ENCODE measurements at places on chromosomes 7 and 10.

GRCh38 chr7:121909716-121910345 is 36.9 kb downstream of the PTPRZ1 start:
- DNase-seq: no peak

- no peak for DNase-seq
These were observed 34.4 kb downstream of the WIPF3 start for GRCh38 chr7:29840701-29841100.

DNA sequence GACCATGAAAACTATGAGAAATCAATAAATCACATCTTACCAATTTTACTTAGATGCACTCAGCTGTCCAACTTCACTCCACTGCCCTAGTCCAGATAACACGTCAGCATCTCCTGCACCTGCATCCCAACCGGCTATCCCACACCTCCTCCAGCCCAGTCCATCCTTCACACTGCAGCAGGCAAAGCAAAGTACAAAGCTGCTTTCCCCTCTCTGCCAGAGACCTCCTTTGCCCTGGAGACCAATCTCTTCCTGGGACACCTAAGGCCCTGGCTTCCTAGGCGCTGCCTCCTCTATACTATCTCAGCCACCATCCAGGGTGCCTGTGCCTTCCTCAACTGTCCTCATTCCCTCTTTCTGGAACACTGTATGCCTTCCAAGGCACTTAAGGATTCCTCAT is 90.3 kb upstream of the DDC start:
- DNase-seq: no peak

- DNase-seq: peak; percentile 35
These were observed 226.4 kb upstream of the KLF14 start for GRCh38 chr7:130960208-130960988.

- DNase-seq: no peak
These were observed 33.5 kb upstream of the SFTPD start for GRCh38 chr10:79982362-79982800.

DNA sequence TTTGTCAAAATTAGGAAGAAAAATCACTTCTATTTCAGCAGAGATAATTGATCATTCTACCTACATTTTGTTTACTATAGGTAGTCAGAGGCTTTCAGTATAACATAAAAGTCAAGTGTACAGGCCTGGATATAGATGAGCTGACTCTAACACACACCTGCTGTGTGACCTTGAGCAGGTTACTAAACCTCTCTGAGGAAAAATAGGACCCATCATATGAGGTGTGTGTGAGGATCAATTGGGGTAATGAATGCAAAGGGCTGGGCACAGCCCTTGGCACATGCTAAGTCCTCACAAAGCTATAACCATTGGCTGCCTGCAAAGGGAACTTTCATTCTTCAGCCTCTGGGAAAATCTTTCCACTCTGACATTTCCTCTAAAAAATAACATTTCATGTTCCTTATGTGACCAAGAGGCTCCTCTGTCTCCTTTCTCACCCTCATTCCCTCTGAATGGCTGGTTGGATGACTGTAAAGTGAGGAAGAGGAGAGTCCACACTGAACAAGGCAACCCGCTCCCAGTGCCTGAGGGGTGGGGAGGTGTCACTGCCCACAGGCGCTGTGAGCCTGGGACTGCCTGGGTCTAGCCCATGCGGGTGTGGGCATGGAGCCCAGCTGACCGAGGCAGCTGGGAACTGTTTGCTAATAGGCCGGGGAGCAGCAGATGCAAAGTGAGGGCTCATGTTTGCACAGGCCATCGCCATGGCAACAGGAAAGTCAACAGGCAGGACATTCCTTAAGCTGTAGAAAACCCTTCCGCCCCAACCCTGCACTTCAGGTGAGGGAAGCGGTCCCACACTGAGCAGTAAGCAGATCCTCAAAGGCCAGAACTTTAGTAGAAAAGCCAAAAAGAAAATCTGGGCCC is 36.8 kb downstream of the MYOF start:
- DNase-seq: no peak

- no peak for DNase-seq
These were observed 255.1 kb upstream of the MKLN1 start for GRCh38 chr7:131072505-131073091.

- no peak for DNase-seq
These were observed 100.1 kb upstream of the PTN start for GRCh38 chr7:137443616-137444015.

GRCh38 chr10:60820093-60820754 is 41.9 kb downstream of the CDK1 start:
- DNase-seq: no peak

GRCh38 chr7:131955679-131956078 is 399.3 kb upstream of the PODXL start:
- no peak for DNase-seq

- DNase-seq: no peak
These were observed 1.3 kb upstream of the SPOCK2 start for GRCh38 chr10:72089618-72090017.

GRCh38 chr7:81150951-81151361 is 232.1 kb upstream of the SEMA3C start:
- DNase-seq: no peak

GRCh38 chr10:121098211-121098610 is 247.0 kb downstream of the WDR11 start:
- no peak for DNase-seq

DNA sequence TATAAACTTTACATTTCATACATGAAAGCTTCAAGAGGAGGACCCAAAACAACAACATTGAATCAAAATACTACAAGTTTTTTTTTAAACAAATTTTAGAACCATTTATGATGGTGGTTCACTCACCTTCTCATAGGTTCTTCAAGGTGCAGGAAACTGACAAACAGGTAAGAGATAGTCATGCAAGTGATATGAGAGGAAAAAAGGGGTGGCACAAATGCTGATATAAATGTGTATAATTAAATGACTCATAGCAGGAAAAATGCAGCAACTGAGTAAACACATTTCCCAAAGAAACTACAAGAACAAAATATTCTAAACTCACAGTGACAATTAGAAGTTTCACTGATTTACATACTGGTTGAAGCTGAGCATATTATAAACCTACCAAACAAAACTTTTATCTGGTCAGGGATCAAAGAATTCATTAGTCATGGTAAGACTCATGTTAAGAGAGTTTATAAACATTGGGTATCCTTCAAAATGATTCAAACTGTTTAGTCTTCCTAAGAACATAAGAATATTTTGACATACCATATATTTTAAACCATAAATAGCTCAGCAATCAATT is 14.1 kb downstream of the ZWINT start:
- DNase-seq: no peak

DNA sequence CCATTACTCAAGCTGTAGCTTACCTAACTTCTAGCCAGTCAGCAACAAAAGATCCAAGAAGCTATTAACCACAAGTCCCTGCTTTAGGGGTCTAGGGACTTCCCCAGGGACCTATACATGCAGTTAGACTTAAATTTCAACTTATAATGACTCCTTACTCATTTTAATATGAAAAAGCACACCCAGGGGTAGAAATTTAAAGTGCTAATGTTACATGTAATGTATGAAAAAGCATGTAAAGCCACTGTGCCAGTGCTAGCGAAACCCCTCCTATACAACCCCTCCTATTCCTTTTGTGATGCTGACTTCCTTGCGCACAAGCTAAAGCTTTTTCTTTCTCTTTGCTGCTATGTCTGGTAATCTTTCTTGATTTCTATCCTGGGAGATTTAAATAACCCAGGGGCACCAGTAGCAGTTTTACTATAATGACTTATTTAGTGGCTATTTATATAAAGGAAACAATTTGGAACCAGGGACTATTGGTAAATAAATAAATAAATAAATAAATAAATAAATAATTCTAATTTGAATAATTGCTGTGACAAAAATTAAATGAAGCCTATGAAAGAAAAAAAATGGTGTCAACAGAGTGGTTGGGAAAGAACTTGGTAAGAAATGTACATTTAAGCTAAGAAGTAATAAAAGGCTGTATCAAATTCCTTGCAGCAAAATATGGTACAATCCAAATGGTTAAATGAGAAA is 110.5 kb upstream of the MAGI2 start:
- DNase-seq: no peak

GRCh38 chr7:82481499-82482097 is 38.0 kb upstream of the CACNA2D1 start:
- DNase-seq: no peak

DNA sequence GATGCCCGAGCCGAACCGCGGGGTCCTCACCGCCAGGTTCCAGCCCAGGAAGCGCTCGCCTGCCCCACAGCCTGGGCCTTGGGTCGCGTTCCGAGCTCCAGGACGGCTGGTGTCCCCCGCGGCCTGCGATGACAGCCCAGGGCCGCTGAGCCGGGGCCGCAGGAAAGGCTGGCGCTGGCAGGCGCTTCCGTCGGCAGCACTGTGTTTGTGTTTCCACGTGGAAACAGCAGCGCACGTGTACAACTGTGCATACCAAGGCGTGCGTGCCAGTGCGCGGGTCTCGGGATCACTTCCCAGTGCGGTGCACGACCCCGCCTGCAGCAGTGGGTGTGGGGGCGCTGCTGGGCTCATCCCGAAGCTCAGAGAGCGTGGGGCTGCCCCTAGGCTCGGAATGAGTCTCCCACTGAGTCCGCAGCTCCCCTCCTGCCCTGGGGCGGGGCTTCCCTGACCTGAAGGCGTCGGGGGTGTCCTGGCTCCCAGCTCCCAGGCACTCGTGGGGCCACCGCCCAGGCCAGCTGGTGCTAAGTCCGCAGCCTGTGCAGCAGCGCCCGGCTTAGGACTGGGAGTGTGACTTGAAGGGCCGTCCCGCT is 17.2 kb downstream of the AP5Z1 start:
- no peak for DNase-seq

GRCh38 chr7:35232994-35233393 is 20.9 kb downstream of the TBX20 start:
- no peak for DNase-seq

DNA sequence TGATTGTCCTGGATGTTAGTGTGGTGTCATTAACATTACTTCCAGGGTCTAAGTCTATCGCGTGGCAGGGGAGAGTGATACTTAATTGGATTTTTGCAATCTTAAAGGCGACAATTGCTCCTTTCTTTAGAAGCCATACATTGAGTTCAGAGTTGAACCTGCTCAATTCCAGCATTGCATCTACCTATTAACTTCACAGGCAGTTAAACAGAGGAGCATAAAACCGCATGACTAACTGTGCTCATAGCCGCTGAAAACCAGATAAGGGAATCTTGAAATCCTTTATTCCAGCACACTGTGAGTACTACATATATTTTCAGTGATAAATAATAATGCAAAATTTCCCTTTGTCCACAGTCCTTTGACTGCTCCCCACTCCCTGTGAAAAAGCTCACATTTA is 255.3 kb downstream of the STK31 start:
- DNase-seq: no peak
